Activated CD4-positive, alpha-beta memory T cell treated with anti-CD3 and anti-CD28 coated beads for 36 hours (primary cell): ENCODE measurements at places on chromosomes 2 and 18.

GRCh38 chr2:101474731-101475384 is at the start of gene RFX8:
TSS of gene RFX8 (minus strand) at chr2:101475112. CDS start at chr2:101466848, 8,264 bp downstream.
- DNase-seq: peak; percentile 84

DNA sequence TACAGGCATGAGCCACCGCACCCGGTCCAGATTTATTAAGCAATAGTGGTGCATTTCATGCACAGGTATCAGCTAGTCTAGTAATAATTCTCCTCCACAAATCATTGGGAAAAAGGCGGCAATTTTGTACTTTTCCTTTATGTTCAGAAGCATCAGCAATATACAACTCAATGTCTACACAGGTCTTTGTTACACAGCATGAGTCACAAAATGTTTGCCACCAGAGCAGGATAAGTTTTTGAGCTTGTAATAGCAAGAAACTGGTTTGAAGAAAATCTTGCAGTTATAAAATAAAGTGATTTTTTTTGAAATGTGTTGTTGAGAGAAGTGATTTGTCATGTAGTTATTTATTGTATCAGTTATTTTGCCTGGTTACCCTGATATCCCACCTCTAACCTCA is 4.8 kb upstream of the ITPRIPL1 start:
- no peak for DNase-seq

DNA sequence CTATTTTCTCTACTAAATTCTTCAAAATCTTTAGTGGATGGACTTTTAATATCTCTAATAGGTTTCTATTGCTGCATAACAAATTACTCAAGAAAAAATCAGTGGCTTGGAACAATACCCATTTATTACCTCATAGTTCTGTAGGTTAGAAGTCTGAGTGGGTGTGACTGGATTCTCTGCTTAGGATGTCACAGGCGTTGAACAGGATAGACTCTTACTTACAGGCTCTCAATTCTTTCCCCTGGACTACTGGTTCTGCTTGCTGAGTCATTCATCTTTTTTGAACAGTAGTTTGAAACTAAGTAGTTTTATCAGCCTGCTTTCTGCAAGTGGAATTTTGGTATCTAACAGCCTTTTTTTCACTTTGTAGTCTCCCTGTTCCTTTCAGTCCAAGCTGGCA is 265.4 kb downstream of the ZNF385B start:
- no peak for DNase-seq

GRCh38 chr2:161625996-161626395 is 1.8 kb downstream of the SLC4A10 start:
- no peak for DNase-seq

DNA sequence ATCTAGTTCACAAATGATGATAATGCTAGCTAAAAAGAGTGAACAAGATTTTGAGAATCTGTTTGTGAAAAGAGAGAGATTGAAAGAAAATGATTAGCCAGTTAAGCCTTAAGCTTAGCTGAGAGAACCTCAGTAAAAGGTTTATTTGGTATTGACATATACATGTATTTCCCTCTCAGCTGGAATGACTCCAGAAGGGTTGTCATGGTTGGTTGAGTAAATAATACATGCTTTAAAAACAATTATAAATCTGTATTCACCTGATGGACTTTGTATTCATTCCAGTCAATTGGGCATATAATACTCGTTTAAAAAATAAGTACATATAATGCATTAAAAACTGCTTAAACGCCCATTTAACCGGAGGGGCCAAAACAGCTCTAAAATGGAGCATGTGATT is 181.4 kb downstream of the GRB14 start:
- no peak for DNase-seq
